Lower lobe of right lung (tissue), 2 donors: ENCODE measurements at places on chromosomes 12 and 14. TPM values are rescaled to one million over a fixed set of nuclear protein-coding genes. Genes with fewer than 3 reads are reported as not detected.

DNA sequence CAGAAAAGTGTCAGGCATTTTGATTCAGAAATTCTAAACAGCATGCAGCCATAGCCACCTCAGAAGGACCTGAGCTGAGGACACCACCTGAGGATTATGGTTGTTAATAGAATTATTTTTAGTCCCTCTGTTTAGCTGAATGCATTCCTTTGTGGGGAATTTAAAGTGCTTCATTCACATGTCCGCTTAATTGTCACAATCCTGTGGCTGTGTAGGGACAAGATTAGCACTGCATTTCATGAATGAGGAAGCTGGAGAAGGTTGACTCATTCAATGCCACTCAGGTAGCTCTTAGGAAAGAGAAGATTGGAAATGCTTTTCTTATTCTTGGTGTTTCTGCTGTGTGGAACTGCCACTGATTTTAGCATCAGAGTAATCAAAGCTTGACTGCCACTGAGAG, 42.0 kb upstream of the KRR1 start:
- no peak for DNase-seq

DNA sequence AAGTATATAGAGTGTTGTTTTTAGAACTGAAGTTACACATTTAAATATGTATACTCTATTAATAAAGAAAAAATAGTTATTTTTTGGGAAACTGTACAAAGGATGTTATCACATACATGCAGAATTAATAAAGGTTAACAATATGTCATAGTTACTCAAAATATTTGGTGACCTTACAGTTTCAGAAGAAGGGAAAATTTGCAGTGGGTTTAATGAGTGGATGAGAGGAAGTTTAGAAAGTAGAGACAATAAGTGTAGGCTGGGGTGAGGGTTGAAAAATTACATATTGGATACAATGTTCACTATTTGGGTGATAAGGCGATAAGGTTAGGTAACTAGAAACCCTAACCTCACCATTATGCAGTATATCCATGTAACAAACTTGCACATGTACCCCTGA, 13.5 kb downstream of the WNK1 start:
- no peak for DNase-seq

DNA sequence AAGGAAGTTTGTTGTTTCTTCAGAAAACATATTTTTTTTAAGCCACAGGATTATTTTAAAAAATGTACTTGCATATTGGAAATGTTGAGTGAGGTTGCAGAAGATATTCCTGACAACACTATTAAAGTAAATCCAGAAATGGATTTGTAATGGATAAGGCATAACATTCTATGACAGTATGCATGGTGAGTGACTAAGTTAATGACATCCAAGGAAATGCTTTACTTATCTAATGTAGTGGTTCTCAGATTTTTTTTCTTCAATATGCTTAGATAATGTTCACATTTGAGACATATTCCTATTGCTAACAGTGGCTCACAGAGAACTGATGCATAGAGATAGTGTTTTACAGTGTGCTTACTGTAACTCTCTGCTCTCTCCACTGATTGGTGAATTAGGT, 49.4 kb downstream of the ZDHHC17 start:
- no peak for DNase-seq

GRIP1 gene
- total RNA-seq: 4.3 TPM

- DNase-seq: no peak
These were observed 479.7 kb downstream of the FSCB start for GRCh38 chr14:44027397-44027796.

BDKRB2 gene
- 1.3 TPM for total RNA-seq

GRCh38 chr14:59254911-59255545, 66.6 kb downstream of the DAAM1 start:
- DNase-seq: no peak

TCTN2 gene
- total RNA-seq: 14.5 TPM

- no peak for DNase-seq
These were observed 33.3 kb downstream of the CACNA2D4 start for GRCh38 chr12:1885082-1885596.

GRCh38 chr12:124901003-124901402, 13.4 kb downstream of the UBC start:
- no peak for DNase-seq

DNA sequence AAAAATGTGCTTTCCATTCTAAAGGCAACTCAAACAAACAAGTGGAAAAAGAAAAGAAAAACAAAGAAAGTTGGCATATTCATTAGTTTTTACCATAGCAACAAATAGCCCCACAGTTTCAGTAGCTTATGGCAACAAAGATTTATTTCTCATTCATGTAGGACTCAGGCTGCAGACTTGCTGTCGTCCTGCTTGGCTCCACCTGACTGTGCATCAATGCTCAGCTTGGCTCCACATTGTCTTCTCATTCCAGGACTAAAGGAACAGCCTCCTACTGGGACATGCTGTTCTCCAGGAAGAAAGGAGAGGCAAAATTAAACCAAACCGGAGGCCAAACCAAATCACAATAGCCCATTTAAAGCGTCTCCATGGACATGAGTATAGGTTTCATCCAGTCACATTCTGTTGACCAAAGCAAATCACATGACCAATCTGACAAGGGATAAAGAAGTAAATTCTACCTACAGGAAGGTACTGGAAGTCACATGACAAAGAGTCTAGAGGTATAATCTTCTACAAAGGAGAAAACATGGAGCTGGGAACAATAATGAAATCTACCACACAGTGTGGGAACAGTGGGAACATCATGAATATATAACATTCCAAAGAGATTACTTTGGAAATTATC, 222.5 kb downstream of the PIK3C2G start:
- DNase-seq: no peak

GALNT9 gene
- total RNA-seq: not detected

GRCh38 chr12:22350886-22351285, 16.4 kb upstream of the ST8SIA1 start:
- no peak for DNase-seq

- DNase-seq: no peak
These were observed at the start of gene SERPINA5 for GRCh38 chr14:94581127-94581999. SERPINA5 (plus strand) TSS chr14:94581426; CDS start chr14:94587363, 5,937 bp downstream.

DNA sequence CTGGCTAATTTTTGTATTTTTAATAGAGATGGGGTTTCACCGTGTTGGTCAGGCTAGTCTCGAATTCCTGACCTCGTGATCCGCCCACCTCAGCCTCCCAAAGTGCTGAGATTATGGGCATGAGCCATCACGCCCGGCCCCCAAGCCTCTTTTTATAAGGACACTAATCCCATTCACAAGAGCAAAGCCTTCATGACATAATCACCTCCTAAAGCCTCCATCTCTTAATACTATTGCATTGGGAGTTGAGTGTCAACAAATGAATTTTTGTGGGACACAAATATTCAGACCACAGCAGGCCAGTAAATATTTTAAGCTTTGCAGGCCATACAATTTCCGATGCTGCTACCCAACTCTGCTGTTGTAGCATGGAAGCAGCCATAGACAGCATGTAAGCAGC, 10.9 kb downstream of the RNF212B start:
- no peak for DNase-seq

GRCh38 chr12:53186745-53187144, 6.0 kb upstream of the CSAD start:
- no peak for DNase-seq

GRCh38 chr12:105443802-105444652, 113.5 kb downstream of the C12orf75 start:
- no peak for DNase-seq

- no peak for DNase-seq
These were observed 72.6 kb upstream of the BICD1 start for GRCh38 chr12:32034045-32034444.

GARIN6 gene
- not detected for total RNA-seq

GRCh38 chr12:38152816-38153736, 163.5 kb upstream of the ALG10B start:
- no peak for DNase-seq
